ENCODE measurements at places on chromosomes 4 and X.

GRCh38 chr4:179671609-179672008 lies 2229.4 kb upstream of the AGA start:
- no peak for DNase-seq

GRCh38 chr4:27326991-27327390 lies 466.4 kb downstream of the STIM2 start:
- no peak for DNase-seq

- DNase-seq: no peak
Measured at GRCh38 chr4:40601641-40602040, 28.0 kb downstream of the RBM47 start.

GRCh38 chr4:79311279-79311678 lies 14.6 kb downstream of the NAA11 start:
- no peak for DNase-seq

DNA sequence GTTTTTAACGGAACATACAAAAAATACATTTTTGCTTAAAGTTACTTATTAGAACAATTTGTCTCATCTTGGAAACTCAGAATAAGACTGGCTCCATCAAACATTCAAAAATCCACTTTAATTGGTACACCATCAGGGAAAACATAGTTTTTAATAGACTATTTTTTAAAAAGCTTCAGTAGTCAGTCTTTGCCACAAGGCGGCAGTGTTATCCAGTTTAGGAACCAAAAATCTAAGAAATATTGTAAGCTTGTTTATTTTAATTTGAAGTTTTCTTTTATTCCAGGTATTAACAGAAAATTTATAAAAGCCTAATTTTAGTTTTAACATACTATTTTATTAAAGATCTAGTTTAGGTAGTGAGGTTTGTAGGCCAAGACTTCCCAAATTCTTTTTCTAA lies 107.7 kb downstream of the APOOL start:
- no peak for DNase-seq

DNA sequence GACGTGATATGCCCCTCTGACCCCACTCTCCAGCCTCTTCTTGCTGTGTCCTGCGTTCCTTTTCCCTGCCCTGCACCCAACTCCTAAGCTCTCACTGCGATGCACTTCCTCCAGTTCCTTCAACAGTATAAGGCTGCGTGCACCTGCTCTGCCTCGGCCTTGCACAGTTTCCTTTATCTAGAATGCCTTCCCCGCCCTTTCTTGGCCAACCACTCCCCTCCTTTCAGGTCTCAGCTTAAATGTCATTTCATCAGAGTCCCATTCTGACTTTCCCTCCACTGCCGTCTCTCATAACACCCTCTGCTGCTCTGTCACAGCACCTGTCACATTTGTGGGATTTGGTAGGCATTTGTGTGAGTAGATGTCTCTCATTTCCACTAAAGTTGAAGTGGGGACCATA lies 58.4 kb upstream of the NEIL3 start:
- DNase-seq: no peak

DNA sequence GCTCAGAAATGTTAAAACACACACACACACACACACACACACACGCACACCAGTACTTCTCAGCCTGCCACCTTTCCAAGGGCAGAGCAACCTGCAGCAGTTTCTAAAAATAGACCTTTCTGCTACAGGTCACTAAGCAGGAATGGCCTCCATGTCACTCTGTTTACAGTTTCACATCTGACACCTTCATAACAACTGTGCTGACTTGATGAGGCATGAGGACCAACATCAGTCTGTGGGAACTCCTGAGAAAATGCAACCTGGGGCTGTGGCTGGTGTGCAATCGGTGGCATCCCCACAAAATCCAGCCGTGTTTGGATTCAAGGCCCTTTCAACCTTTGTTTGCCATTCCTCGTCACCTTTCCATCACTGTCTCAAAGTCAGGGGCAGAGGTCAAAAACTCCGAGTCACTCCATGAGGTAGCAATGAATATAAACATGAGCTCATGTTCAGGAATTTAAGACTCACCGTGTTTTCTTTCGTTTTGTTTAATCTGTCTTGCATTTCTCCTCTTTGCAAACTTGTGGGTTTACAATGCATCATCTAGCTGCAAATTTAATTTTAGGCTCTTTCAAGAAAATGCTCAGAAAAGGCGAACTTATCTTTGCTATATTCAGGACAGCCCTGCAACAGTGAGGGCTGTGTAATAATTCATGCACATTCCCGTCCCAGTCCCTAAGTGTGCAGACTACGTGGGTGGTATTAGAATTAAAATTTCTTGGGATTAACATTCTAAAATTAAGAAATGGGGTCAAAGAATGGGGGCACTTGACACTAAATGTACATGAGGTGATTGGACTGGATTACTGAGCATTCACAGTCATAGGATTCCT lies 135.3 kb downstream of the SHROOM3 start:
- DNase-seq: no peak

GRCh38 chrX:103999234-103999633 lies 14.3 kb downstream of the H2BW1 start:
- no peak for DNase-seq

DNA sequence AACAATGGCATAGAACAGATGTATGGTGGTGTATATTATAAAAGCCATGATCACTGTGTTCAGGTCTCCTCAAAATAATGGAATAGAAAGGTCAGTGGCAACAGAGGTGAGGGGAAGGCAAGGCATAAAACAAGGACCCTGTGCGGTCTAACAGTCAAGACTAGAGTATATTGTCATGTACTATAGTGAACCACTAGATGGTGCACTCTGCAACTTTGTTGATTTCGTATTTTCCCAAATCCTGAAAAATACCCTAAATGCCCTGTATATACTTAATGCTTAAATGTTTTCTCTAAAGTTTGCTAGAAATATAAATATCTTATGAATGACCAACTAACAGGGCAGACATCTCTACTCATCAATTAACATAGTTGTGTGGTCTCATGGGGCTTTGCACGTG lies 453.0 kb downstream of the PCDH11X start:
- no peak for DNase-seq

- no peak for DNase-seq
Measured at GRCh38 chrX:41722816-41723618, 964 bp upstream of the GPR82 start.

- DNase-seq: no peak
Measured at GRCh38 chr4:15682242-15683142, 865 bp downstream of the FAM200B start.

DNA sequence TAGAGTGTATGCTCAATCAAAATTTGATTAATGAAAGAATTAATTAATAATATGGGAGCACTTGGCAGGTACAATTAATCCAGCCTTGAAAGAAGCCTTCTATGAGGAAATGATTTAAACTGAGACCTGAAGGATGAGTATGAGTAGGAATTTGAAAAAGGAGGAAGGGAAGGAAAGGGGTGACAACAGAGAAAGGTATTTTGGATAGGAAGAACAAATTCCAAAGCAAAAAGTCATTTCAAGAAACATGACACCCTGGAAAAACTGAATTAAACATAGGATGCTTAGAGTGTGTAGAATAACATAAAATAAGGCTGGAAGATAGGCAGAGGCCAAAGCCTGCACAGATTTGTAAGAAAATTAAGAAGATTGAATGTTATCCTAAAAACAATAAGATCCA lies 29.6 kb downstream of the PHOX2B start:
- DNase-seq: no peak

- no peak for DNase-seq
Measured at GRCh38 chrX:125293850-125294780, 25.6 kb upstream of the TEX13C start.

- DNase-seq: no peak
Measured at GRCh38 chrX:107894038-107894437, 68.4 kb downstream of the MID2 start.

- DNase-seq: no peak
Measured at GRCh38 chr4:20643631-20644030, 56.6 kb upstream of the PACRGL start.

- DNase-seq: no peak
Measured at GRCh38 chrX:149074398-149074797, 430.7 kb downstream of the IDS start.

- no peak for DNase-seq
Measured at GRCh38 chrX:69556060-69557011, 52.2 kb downstream of the NALF2 start.

DNA sequence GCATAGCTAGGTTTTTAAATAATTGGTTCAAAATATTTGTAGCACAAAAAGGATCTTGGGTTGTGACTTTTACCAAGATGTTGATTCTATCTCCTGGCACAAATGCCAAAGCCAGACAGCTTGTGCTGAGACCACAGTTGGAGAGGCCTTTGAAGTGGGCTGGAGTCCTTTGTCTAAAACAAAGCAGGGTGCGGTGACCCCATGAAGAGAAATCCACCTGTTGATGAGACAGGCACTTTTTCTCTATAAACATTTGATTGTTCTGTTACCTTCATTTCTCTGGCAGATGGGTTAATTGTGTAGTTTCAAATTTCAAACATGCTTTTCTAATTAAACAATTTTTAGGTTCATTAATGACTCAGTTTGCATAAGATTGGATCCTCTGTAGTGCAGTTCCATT lies 56.7 kb downstream of the STOX2 start:
- DNase-seq: no peak

DNA sequence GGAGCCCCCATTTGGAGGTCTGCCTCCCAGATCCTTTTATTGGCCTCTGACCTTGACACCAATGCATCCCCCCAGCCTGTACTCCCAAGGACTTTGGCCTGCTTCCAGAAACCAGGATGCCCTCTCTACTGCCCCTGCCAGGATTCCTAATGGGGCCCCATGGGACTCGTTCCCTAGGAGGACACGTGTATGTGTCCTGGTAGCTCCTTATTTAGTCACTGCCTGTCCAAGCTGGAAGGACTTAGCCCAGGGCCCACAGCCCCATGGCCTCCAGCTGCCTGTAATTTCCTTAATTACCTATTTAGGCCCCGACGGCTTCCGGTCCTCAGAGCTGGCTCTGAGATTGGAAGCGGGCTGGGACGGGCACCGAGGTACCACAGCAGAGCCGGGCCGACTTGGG lies 9.4 kb downstream of the ATP2B3 start:
- DNase-seq: no peak

DNA sequence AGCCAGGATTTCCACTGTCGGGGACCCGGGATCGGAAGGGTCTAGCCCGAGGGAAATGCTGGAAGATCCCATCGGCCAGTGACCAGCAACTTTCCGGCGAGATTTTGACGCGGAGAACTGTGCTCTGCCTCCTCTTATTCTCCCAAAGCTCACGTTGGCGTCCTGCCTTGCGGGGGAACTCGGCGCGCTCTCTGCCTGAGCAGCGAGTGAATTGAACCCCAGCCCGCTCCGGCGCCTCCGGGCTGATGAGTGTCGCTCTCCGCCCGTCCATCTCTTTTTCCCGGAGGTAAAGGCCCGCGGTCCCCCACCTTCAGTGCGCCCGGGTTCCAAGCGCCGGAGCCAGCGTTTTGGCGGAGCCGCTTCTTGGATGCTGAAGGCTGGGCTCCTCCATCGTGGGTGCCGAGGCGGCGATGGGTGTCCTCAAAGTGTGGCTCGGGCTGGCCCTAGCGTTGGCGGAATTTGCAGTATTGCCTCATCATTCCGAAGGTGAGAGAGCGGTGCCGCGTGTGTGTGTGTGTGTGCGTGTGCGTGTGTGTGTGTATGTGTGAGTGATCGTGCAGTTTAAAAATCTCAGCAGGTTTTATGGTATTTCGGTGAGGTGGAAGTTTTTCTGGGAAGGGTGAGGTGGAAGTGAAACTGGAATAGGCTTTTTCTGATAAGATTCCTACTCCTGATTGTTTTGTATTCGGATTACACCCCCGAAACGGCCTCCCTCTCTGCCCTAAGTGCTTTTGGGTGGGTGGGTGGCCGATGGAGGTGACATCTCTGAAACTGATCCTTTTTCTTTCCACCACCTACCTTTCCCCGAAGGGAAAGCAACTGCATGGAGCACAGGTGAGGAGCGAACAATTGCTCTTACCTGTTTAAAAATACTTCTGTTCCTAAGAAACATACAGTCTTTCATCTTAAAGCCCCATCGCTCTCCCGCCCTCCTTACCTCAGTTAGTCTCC lies 752 bp downstream of the FRAS1 start:
- DNase-seq: no peak

DNA sequence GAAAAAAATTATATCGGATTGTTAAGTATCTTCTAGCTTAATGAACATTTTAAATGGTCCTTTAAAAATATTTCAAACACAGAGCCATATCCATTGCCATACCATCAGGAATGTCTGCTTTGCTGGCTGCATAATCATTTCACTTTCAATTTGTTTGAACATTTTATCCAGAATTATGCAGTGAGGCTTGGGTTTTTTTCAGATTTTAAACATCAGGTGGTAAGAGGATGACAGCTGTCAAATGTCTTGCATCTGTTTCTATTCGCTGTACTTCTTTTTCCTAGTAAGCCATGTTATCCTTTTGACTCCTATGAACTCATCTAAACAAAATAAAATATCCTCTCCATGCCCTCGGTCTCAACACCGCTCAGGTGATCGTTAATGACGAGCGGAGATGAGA lies 802 bp downstream of the RFC1 start:
- no peak for DNase-seq

- no peak for DNase-seq
Measured at GRCh38 chrX:981791-982626, 230.4 kb downstream of the CRLF2 start.

DNA sequence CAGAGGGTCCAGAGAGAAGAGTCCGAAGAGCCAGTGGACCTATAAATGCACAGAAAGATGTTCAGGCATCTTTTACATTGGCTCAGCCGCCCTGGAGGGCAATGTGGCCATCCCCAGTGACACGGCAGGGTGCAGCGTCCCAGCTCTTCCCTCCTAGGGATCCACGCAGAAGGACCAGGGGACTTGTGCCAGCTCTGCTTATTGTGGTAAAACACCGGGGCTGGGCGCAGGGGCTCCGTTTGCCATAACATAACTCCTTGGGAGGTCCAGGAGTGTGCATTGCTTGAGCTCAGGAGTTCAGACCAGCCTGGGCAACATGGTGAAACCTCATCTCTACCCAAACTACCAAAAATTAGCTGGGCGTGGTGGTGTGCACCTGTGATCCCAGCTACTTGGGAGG lies 70.2 kb downstream of the CPZ start:
- DNase-seq: no peak

DNA sequence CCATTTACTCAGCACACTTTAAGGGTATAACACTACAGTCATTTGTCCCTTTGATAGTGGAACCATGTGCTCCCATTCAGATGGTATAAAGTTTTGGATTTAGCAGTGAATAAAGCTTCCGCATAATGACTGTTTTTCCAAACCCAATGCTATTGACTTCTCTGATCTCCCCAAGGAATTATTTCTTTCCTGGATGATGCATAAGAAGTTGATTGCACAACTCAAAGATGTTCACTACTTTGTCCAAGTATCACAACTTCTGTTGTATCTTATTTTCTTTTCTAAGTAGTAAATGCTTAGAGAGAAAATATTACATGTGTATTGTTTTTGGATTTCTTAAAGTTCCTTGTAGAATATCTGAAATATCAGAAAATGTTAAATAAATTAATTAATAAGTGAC lies 300.2 kb downstream of the GPM6A start:
- DNase-seq: no peak
